Stimulated activated CD4-positive, alpha-beta T cell treated with anti-CD3 and anti-CD28 coated beads, Interleukin-12 subunit alpha, Interleukin-12 subunit beta, amount 100 ng/mL, for 48 hours (primary cell): ENCODE measurements at places on chromosomes 12 and 14.

DNA sequence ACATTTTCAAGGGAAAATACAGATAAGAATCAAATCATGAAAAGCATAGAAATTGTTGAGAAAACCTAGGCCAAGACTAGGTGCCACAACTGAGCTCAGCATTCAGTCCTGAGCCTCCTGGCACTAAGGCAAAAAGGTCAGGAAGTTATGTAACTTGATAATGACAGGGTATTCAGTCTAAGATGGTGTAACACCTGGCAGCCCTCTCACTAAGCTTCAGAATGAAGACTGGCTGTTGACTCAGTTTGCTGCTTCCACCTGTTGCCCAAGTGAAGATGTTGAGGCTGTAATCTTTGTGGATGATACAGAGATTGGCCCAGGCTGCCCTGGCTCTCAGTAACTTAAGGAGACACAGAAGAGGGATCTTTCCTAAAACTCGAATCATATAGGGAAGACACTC, 19.6 kb downstream of the PROX2 start:
- DNase-seq: no peak

DNA sequence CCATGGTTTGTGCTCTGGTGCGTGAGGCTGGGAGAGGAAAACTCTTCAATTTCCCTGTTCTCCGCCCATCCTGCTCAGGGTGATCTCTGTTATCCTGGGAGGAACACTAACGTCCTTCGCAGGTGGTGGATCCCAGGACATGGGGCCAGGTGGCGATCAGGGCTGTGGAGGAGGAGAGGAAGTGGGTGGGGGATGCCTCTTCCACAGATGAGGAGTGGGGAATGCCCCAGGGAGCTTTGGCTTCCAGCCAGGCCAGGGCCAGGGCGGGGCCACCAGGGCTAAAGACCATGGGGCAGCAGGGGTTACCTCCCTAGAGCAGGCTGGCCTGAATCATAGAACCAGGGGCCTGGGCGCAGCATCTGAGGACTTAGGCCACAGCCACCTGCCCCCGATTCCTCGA, 3.3 kb upstream of the KRT75 start:
- no peak for DNase-seq

- DNase-seq: no peak
Observed at GRCh38 chr12:31201382-31201781, 124.6 kb downstream of the SINHCAF start.

GRCh38 chr12:53810950-53811349, 59.2 kb upstream of the CISTR start:
- no peak for DNase-seq

DNA sequence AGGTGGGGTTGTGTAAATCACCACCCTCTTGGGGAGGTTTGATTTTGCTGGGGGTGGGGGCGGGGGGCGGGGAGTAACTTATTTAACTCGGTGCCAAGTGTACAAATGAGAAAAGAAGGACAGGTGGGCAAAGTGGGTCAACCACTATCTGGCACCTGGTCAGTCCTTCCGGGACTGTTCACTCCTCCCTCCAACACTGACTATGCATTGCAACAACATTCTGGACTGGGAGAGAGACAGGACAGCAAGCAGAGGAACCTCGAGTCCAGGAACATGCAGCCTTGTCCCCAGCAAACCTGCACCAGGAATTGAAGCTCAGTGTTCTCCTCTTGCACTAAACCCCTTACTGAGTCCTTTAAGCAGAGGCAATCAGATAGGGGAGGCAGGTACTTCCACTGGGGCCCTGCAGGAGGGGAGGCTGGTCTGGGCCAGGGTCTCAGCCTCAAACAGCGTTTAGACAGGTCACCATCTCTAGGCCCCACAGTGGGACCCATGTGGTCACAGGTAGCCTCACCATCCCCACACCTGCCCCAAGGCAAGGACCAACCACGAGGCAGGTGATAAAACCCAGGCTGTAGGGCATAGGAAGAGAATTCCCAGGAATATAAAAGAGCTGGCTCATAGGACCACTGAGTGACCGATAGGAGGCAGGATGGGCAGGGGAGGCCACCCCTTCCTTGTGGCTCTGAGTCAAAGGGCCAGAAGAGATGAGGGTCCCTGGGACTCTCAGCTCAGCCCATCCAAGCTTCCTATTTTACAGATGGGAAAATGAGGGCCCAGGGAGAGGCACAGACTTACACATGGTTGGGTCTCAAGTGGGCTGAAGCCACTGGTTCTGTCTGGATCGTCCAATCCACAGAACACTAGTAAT, 9.8 kb downstream of the CCDC85C start:
- no peak for DNase-seq

DNA sequence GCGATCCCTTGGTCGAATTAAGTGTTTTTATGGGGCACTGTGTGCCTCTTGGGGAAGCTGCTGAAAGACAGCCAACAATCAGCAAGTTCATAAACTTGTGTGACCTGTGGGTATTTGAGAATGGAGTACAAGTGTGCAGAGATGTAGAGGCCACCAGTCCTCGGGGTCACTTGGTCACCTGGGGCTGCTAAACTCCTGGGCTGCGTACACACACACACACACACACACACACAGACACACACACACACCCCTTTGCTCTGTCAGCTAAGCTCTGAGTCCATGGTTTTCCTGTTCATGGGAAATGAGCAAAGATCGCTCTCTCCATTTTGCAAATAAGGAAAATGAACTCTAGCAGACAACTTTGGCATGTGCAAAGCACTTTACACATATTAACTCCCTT, 24.5 kb downstream of the DYRK4 start:
- no peak for DNase-seq

DNA sequence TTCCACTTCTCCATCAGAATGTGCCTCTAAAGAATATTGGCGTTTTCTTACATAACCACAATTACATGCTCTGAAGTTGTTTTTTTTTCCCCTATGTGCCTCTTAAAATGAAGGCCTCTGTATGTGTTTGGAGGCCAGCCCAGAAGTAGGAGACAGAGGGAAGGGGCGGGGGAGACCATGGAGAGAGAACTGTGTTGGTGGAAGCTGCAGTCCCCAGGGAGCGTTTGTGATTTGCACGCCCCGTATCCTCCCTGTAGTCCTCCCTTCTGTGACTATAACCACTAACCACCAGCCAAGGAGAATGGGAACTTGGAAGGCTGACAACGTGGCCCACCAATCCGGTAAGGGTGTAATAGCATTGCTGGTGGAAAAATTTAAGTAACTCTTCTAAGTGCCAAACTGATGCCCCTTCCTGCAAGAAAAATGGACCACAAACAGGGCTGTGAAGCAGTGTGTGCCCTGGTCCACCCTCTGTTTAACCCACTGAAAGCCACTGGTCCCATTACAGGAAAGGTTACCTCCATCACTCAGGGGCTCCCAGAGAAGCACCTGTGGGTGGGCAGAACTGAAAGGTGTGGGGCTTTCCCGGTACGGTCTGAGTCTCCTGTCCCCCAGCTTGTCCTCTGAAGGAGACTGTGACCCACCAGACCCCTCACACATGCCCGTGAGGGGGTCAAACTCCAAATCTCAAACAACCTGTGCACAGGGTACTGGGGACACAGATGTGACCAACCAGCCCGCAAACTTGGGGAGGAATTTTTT, 36.8 kb downstream of the CCDC88C start:
- DNase-seq: no peak

GRCh38 chr12:81465876-81466275, 293.3 kb downstream of the PPFIA2 start:
- no peak for DNase-seq

GRCh38 chr12:60832290-60832689, 1236.5 kb downstream of the SLC16A7 start:
- no peak for DNase-seq
